ENCODE measurements at places on chromosomes 2 and 18.
A peak's percentile ranks its signal among the peaks of the same experiment; 100 is the strongest.

- DNase-seq: no peak
Observed at GRCh38 chr2:74691929-74692328, 37.9 kb downstream of the SEMA4F start.

DNA sequence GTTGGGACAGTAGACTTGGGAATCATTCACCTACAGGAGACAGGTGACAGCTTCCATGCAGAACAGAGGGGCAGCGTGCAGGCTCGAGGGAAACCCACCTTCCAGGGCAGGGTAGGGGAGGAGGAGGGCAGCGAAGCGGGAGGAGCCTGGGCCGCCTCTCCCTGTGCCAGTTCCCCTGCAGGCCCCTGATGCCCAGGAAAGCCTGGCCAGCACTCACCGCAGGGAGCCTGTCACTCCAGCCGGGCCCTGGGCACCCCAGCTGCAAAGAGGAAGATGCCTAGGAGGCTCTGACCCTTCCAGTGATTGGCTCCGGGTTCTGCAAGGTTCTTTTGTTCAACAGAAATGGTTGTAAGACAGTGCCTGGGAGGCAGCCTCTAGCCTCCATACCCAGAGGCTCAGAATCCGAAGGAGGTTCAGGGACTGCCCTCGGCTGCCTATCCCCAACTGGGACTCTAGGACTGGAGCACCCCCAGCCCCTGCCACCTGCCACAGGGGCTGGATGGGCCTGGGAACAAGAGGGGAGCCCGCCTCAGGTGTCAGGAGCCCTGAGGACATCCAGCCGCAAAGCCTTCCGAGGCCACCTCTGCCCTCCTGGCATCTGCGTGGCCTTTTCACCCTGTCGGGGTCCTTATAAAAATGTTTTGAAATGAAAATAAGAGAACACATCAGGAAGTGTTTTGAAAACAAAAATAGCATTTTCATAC, 103.2 kb downstream of the PTGR3 start:
- DNase-seq: no peak

GRCh38 chr2:181456660-181457120, 496 bp upstream of the ITGA4 start:
- DNase-seq: peak; percentile 55

DNA sequence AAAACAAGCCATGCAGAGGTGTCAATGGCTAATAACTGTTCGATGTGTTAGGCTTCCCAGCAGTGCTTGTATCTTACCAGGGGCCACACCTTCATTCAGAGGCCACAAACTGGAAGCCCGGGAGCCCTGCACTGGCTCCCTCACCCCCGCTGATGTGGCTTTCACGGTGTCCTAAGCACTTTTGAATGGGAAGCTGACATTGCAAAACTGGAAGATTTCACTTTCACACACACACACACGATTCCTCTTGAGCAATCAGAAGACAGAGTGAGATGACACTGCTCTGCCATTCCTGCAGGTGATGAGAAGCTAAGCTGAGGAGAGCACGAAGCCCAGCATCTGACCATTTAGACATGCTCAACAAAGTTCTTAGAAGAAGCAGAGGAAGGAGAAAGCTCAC, 8.6 kb upstream of the ZNF407 start:
- DNase-seq: no peak

- DNase-seq: no peak
Observed at GRCh38 chr18:7146067-7146466, 28.5 kb upstream of the LAMA1 start.

DNA sequence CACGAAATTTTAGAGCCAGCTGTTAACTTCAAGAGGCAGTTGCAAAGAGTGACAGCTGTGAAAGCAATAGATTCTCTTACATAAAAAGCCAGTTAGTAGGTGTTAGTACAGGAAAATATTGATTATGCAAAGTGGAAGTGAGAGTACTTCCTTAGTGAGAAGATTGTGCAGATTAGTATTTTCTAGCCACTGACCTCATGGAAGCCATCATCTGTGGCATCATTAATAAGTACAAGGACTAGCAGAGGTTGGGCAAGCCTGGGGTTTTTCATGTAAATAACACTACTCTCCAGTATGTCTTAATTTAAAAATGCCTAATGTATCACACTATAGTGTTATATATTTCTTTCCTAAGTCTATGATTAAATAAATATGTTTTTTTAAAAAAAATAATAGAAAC, 166.2 kb upstream of the DTNA start:
- no peak for DNase-seq

DNA sequence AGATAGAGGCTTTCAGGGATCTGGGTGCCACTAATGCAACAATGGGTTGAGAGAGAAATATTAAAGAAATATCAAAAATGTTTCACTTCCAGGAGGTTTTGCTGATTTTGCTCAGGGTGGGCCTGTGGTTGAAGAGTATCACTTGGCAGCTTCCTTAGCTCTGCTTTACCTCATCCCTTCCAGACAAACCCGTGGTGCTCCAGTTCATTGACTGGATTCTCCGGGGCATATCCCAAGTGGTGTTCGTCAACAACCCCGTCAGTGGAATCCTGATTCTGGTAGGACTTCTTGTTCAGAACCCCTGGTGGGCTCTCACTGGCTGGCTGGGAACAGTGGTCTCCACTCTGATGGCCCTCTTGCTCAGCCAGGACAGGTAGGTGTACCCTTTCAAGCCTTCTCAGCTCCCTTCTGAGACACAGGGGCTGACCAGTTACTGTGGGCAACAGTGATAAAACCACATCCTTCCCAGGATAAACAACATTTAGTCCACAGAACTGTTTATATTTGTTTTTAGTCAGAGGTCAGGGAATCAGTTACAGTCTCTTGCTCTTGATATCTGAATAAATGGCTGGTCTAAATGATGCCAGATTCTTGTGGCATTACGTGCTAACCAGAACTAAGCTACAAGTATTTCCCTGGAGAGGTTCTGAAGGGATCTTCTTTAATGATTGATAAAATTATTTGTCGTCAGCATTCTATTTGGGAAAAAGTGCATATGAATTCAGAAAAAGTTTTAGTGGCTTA, 7.0 kb downstream of the SLC14A1 start:
- no peak for DNase-seq

DNA sequence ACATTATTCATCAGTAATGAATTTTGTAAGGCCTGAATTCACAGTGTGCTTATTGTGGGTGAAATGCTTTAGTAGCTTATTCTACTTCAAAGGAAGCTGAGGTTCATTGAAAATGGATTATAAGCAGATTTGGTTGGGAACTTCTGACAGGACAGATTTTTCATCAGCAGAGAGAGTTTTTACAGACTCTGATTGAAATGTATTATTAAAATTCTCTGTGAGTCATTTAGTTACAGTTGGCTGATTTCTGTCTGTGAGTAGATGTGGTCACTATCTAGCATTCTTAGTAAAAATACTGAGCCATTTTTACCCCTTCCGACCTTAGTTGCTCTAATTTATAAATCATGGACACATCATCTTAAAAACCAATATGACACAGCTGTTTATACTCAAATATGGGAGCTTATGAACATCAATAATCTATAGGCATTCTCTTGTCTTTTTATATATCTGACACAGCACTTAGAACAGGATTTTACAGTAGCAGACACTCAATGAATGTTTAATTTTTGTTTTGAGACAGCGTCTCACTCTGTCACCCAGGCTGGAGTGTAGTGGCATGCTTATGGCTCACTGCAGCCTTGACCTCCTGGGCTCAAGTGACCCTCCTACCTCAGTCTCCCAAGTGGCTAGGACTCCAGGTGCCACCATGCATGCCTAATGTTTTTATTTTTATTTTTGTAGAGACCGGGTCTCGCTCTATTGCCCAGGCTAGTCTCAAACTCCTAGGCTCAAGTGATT, 239.6 kb downstream of the BABAM2 start:
- no peak for DNase-seq

DNA sequence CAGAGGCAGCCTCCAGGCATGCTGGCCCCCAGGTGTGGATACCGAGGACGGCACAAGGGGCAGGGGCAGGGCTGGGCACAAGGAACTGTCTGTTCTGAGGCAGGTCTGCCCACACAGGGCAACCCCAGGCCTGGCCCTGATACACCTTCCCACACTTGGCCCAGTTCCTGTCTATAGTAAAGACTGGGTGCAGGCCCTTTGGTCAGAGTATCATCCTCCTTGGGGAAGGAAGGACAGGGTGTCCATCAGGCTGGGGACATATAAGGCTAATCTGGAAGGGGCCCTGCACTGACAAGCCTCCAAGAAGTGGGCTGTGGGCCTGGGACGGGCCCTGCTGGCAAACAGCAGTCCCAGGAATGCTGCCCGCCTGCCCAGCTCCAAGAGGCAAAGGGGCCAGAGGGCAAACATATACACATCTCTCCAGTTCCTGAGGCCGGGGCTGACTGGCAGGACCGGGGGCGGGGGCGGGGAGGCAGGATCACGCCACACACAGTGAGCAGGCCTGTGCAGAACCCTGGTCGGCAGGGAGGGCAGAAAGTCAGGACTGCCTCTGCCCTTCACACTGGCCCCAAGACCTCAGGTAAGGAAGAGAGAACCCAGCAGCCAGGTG, 18.9 kb downstream of the SDC1 start:
- DNase-seq: no peak

DNA sequence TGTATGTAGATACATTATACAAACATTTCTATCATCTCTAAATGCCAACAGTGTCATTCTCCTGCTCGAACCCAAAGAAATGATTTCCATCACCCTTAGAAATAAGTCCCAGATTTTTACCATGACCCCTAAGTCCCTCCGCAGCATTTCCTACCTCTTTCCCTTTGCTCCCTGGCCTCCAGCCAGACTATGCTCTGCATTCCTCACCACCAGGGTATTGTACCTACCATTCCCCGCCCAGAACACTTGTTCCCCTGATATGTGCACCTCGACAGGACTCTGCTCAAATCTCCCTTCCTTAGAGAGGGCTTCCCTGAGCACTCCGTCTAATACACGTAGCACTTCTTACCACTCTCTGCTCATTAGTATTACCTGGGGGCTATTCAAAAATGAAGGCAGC, 630.2 kb downstream of the ARHGAP15 start:
- no peak for DNase-seq

GRCh38 chr18:47821314-47821713, 109.1 kb downstream of the SMAD2 start:
- DNase-seq: no peak

- DNase-seq: no peak
Observed at GRCh38 chr2:79025421-79025820, at the start of gene REG3G. Gene REG3G (plus strand): TSS chr2:79025702. CDS start chr2:79026094, 392 bp downstream.

GRCh38 chr2:94984964-94985575, 40.4 kb upstream of the MAL start:
- DNase-seq: no peak

- DNase-seq: no peak
Observed at GRCh38 chr2:213224366-213224765, 59.9 kb upstream of the SPAG16 start.

- DNase-seq: no peak
Observed at GRCh38 chr2:83172841-83173240, 1286.2 kb downstream of the SUCLG1 start.

GRCh38 chr2:188381614-188382013, 89.9 kb downstream of the GULP1 start:
- no peak for DNase-seq

DNA sequence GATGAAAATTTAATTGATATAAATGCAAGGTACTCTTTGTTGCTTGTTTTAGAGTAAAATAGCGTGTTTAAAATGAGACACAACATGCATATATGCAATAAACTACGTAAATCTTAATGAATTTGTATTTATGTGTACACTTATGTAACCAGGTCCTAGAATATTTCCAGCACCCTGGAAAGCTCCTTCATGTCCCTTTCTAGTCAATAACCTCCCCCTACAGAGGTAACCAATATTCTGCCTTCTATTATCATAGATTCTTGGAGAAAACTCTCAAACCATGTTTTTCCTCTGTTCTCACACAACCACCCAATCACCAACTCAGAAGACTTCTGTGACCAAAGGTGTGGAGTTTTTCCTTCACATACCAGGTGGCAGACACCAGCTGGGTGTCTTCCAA, 79.6 kb upstream of the THUMPD2 start:
- DNase-seq: no peak

GRCh38 chr2:30232801-30233130, 1.4 kb downstream of the LBH start:
- DNase-seq: no peak

DNA sequence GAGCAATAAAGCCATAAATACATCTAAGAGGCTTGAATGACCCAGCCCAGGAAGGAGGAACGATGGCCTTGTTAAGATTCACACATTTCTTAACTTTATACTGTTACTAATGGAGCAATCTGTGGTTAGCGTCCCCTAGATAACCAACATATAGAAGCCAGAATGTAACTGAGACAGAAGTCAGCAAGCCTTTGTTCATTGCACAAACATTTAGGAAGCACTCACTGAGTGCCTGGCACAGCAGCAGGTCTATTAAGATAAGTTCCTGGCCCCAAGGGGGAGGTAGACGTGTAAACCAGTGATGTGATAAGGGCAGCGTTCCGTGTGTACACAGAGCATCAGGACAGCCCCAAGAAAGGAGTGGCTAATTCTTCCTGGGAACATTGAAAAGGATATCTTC, 63.6 kb upstream of the ATL2 start:
- no peak for DNase-seq

- DNase-seq: no peak
Observed at GRCh38 chr18:57027190-57027708, 119.6 kb upstream of the BOD1L2 start.

GRCh38 chr2:170091436-170091835, 86.5 kb upstream of the MYO3B start:
- DNase-seq: no peak
